A549 treated with ZK216348 at 1 μM for 4 hours (cell line): ENCODE measurements at places on chromosomes 1 and 21. TPM values are rescaled to one million over a fixed set of nuclear protein-coding genes. Genes with fewer than 3 reads are reported as not detected.

Gene TCHHL1
- total RNA-seq, result not detected in 5 replicates

Gene MTARC2
- total RNA-seq, result 11.1 to 13.7 TPM (median 12.9 TPM) in 5 replicates

Gene HCN3
- total RNA-seq, result 2.0 to 6.6 TPM (median 5.5 TPM) in 5 replicates

Gene FLG2
- not detected in 5 replicates for total RNA-seq

Gene BMP8B
- 3.7 to 5.4 TPM (median 4.5 TPM) in 5 replicates for total RNA-seq

Gene GLUL
- total RNA-seq, result 15.5 to 23.8 TPM (median 18.7 TPM) in 5 replicates

Gene SLC35F3
- 3.6 to 5.7 TPM (median 5.2 TPM) in 5 replicates for total RNA-seq

Gene BATF3
- total RNA-seq, result 23.1 to 38.2 TPM (median 34.8 TPM) in 5 replicates

Gene ASTN1
- total RNA-seq, result not detected in 5 replicates
